T-cell (primary cell): ENCODE measurements at places on chromosomes 16 and 17.

GRCh38 chr16:56815721-56816120 lies 49.3 kb upstream of the SLC12A3 start:
- no peak overlapping the region for H3K4me3 ChIP-seq
- no peaks in the 10 kb centered on the region for H3K36me3 ChIP-seq
- H3K27me3 ChIP-seq = no peaks in the 10 kb centered on the region

- H3K4me1 ChIP-seq = no peaks in the 10 kb centered on the region
- no peak overlapping the region for H3K4me3 ChIP-seq
- no peaks in the 10 kb centered on the region for H3K36me3 ChIP-seq
- no peak overlapping the region for H3K27ac ChIP-seq
Observed at GRCh38 chr17:61313461-61314326, 85.9 kb upstream of the TBX2 start.

GRCh38 chr16:86895606-86896005 lies 317.3 kb downstream of the FOXL1 start:
- no peak for DNase-seq
- no peaks in the 10 kb centered on the region for H3K4me1 ChIP-seq
- H3K27ac ChIP-seq = no peak overlapping the region

GRCh38 chr17:43570518-43570928 lies 24.4 kb upstream of the ETV4 start:
- H3K27me3 ChIP-seq = no peaks in the 10 kb centered on the region
- DNase-seq = no peak
- H3K4me1 ChIP-seq = no peaks in the 10 kb centered on the region
- H3K4me3 ChIP-seq = no peak overlapping the region
- no peak overlapping the region for H3K27ac ChIP-seq

- H3K36me3 ChIP-seq = peaks cover 7% of the 10 kb centered on the region
- no peaks in the 10 kb centered on the region for H3K27me3 ChIP-seq
- DNase-seq = no peak
- peak overlapping the region; percentile 42 for H3K27ac ChIP-seq
Observed at GRCh38 chr16:11682655-11683096, 14.4 kb downstream of the SNN start.

DNA sequence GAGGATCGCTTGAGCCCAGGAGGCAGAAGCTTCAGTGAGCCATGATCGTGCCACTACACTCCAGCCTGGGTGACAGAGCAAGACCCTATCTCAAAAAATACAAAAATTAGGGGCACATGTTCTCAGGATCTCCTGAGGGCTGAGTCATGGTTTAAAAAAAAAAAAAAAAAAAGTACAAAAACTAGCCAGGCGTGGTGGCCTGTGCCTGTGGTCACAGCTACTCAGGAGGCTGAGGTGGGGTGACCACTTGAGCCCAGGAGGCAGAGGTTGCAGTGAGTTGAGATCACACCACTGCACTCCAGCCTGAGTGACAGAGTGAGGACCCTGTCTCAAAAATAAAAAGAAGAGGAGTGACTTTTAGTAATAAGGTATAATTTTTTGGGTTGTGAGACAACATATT lies 16.9 kb downstream of the BLMH start:
- no peak overlapping the region for H3K4me3 ChIP-seq
- H3K4me1 ChIP-seq = no peaks in the 10 kb centered on the region
- no peak overlapping the region for H3K27ac ChIP-seq

- H3K4me3 ChIP-seq = no peak overlapping the region
- H3K27me3 ChIP-seq = peaks cover 7% of the 10 kb centered on the region
- H3K36me3 ChIP-seq = no peaks in the 10 kb centered on the region
- peaks cover 3% of the 10 kb centered on the region for H3K4me1 ChIP-seq
- no peak overlapping the region for H3K27ac ChIP-seq
Observed at GRCh38 chr17:45016823-45017222, 34.6 kb downstream of the DCAKD start.

GRCh38 chr17:74282587-74283370 lies 8.7 kb downstream of the DNAI2 start:
- peaks cover 4% of the 10 kb centered on the region for H3K4me1 ChIP-seq
- no peak overlapping the region for H3K4me3 ChIP-seq
- H3K27me3 ChIP-seq = no peaks in the 10 kb centered on the region
- peak overlapping the region; percentile 91 for H3K27ac ChIP-seq
- DNase-seq = peak; percentile 27

DNA sequence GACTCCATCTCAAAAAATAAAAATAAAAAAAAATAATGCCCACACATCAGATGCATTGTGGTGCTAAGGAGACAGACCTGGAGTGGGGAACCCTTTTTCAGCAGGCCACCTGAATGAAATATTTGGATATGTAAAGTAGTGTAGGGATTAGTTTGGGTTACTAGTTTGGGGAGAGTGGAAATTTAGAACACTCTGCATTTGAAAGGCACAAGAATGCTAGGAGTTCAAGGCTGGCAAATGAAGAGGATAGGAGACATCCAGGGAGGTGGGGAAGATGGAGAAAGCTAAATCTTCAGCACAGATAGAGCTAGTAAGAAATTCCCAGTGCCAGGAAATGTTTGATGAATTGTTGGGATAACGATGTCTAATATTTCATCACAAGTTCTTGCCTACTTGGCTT lies 298.3 kb upstream of the ERCC4 start:
- H3K4me3 ChIP-seq = no peak overlapping the region
- H3K27ac ChIP-seq = no peak overlapping the region
- no peaks in the 10 kb centered on the region for H3K27me3 ChIP-seq
- no peaks in the 10 kb centered on the region for H3K4me1 ChIP-seq

DNA sequence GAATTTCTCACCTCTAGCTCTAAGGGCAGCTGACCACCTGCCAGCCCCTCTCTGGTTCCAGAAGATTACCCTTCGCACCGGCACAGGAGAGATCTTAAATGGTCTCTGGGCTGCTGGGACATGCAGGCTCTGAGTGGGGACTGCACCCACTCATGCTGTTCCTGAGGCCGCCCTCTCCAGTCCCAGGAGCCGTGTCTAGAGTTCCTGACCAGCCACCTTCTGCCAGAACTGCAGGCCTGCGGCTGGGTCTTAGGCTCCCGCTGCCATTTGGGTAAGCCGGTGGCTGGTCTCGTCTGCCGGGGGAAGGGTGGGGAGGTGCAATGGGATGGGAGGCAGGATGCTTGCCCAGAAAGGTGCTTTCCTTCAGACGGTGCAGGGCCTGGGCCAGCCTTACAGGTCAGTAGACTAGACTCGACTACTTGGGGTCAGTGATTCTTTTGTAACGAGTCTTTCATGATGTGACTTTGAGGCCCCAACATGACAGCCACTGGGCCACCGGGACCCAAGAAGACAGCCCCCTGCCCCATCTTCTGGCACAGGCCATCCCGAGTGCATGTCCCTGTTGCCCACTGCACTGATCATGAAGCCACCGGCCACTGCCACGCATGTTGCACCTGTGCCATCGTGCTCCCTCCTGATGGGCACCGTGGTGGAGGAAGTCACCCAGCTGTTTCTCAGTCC lies 26.4 kb downstream of the B9D1 start:
- H3K27me3 ChIP-seq = peaks cover 43% of the 10 kb centered on the region
- DNase-seq = no peak
- no peak overlapping the region for H3K27ac ChIP-seq
- H3K36me3 ChIP-seq = no peaks in the 10 kb centered on the region

- no peaks in the 10 kb centered on the region for H3K27me3 ChIP-seq
- H3K27ac ChIP-seq = no peak overlapping the region
- H3K4me3 ChIP-seq = no peak overlapping the region
- peaks cover 30% of the 10 kb centered on the region for H3K36me3 ChIP-seq
- H3K4me1 ChIP-seq = peaks cover 6% of the 10 kb centered on the region
Observed at GRCh38 chr17:676965-677364, 37.7 kb downstream of the VPS53 start.

- H3K36me3 ChIP-seq = peaks cover 23% of the 10 kb centered on the region
- H3K4me1 ChIP-seq = peaks cover 26% of the 10 kb centered on the region
- no peak overlapping the region for H3K27ac ChIP-seq
- H3K4me3 ChIP-seq = no peak overlapping the region
- no peak for DNase-seq
Observed at GRCh38 chr16:48556913-48557351, 53.0 kb downstream of the N4BP1 start.

GRCh38 chr16:88494335-88495154 lies 41.5 kb downstream of the ZFPM1 start:
- H3K36me3 ChIP-seq = peaks cover 20% of the 10 kb centered on the region
- no peak for DNase-seq
- H3K27me3 ChIP-seq = no peaks in the 10 kb centered on the region
- H3K4me1 ChIP-seq = no peaks in the 10 kb centered on the region
- no peak overlapping the region for H3K4me3 ChIP-seq

DNA sequence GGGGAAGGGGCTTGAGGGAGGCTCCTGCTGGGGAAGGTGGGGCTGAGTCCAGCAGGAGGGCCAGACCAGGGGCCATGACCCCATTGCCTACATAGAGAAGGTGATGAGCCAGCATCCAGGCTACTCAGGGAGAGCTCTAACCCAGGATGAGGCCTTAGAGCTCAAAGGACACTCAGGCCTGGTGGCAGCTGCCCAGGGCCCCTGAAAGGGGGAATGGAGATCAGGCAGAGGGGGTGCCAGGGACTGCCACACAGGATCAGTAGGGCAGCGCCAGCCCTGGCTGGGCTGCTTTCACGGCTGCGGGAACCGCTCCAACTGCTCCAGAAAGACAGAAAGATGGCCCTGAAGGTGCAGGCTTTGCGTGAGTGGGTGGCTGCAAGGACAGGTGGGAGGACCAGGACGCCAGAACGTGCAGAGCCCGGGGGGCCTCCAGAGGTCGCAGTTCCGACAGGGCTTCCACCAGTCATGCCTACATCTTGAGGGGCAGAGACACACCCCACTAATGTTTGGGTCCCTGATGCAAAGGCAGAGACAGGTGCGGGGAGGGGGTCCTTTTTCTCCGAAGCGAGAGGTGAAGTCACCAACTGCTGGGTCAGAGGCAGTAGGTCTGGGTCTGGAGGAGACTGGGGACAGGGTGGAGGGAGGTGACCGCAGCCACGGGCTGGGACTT lies 882 bp upstream of the ATP6V0C start:
- no peaks in the 10 kb centered on the region for H3K36me3 ChIP-seq
- peak overlapping the region; percentile 87 for H3K4me3 ChIP-seq
- peak overlapping the region; percentile 78 for H3K27ac ChIP-seq
- no peaks in the 10 kb centered on the region for H3K27me3 ChIP-seq
- peaks cover 22% of the 10 kb centered on the region for H3K4me1 ChIP-seq
- DNase-seq = no peak

- H3K27ac ChIP-seq = no peak overlapping the region
- no peak for DNase-seq
- no peaks in the 10 kb centered on the region for H3K4me1 ChIP-seq
- H3K36me3 ChIP-seq = no peaks in the 10 kb centered on the region
- H3K27me3 ChIP-seq = no peaks in the 10 kb centered on the region
Observed at GRCh38 chr17:14768923-14769322, 468.0 kb downstream of the HS3ST3B1 start.

DNA sequence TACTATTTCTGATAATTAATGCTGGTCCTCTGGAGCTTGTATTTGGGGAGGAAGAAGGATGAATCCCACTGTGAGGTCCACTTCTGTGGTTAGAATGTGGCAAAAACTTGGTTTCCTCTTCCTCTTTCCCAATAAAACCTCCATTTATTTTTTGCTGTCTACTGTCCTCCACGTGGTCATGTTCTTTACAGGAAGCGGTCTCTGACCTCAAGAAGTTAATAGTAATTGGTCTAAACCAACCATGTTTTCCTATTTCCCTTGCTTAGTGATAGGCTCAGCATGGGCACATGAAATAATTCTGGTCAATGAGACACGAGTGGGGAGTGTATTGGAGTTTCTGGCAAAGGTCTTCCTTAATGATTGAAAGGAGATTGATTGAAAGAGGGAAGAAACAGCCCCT lies 33.9 kb downstream of the CHP2 start:
- DNase-seq = no peak
- no peaks in the 10 kb centered on the region for H3K36me3 ChIP-seq
- H3K4me1 ChIP-seq = no peaks in the 10 kb centered on the region
- H3K27me3 ChIP-seq = no peaks in the 10 kb centered on the region
- no peak overlapping the region for H3K4me3 ChIP-seq

- H3K27me3 ChIP-seq = no peaks in the 10 kb centered on the region
- no peak for DNase-seq
- no peak overlapping the region for H3K4me3 ChIP-seq
- H3K27ac ChIP-seq = no peak overlapping the region
- H3K4me1 ChIP-seq = no peaks in the 10 kb centered on the region
Observed at GRCh38 chr16:14456793-14457481, 173.1 kb downstream of the PARN start.

DNA sequence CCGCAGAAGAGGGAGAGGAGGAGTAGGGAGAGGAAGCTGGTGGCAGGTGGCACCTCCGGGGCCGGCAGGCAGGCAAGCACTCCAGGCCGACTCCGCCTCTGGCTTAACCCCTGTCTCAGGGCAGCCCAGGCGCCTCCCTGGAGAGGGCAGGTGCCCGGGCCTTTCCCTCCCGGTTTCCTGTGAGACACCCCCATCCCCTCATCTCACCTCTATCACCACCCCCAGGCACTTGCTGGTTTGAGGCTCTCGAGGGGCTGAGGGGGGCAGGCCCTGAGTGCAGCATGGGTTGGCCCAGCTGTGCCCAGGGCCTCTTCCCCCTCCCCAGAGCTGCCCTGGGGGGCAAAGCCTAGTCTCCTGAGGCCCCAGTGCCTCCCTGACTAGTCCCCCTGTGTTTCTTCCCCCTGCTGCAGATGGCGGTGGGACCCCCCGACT lies 6.0 kb downstream of the DOC2A start:
- peaks cover 26% of the 10 kb centered on the region for H3K36me3 ChIP-seq
- no peak for DNase-seq
- peaks cover 20% of the 10 kb centered on the region for H3K27me3 ChIP-seq

- H3K4me3 ChIP-seq = no peak overlapping the region
- no peaks in the 10 kb centered on the region for H3K27me3 ChIP-seq
- H3K4me1 ChIP-seq = no peaks in the 10 kb centered on the region
- DNase-seq = no peak
- H3K36me3 ChIP-seq = no peaks in the 10 kb centered on the region
Observed at GRCh38 chr16:82603784-82604411, 22.9 kb upstream of the CDH13 start.

DNA sequence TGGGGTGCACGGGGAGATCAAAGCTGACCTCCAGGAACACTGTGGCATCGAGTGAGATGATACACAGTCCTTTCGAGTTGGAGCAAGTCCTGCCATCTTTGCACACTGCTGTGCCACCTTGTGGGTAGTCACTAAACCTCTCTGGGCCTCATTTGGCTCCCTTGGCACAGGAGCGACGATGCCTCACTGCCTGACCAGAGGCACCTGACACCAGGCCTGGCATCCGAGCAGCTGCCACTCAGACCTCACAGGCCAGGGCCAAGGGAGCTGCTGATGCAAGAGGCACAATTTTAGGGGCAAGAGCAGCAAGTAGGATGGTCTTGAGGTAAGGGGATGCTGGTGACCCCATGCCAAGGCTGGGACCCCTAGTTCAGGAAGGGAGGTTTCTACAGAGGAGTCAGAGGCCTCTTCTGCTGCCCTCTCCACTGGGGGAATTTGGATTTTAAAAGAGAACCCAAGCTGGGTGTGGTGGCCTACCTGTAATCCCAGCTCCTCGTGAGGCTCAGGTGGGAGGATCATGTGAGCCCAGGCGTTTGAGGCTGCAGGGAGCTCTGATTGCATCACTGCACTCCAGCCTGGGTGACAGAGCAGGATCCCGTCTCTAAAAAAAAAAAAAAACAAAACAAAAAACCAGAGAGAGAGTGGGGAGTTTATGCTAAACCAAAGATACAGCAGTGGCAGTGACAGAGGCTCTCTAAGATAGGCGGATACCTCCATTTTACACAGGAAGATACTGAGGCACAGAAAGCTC lies 6.7 kb upstream of the ADGRG1 start:
- no peaks in the 10 kb centered on the region for H3K4me1 ChIP-seq
- no peak for DNase-seq
- H3K36me3 ChIP-seq = no peaks in the 10 kb centered on the region
- peaks cover under 1% of the 10 kb centered on the region for H3K27me3 ChIP-seq
